ENCODE measurements at places on chromosomes 13 and 19. TPM values are rescaled to one million over a fixed set of nuclear protein-coding genes. Genes with fewer than 3 reads are reported as not detected.

DNA sequence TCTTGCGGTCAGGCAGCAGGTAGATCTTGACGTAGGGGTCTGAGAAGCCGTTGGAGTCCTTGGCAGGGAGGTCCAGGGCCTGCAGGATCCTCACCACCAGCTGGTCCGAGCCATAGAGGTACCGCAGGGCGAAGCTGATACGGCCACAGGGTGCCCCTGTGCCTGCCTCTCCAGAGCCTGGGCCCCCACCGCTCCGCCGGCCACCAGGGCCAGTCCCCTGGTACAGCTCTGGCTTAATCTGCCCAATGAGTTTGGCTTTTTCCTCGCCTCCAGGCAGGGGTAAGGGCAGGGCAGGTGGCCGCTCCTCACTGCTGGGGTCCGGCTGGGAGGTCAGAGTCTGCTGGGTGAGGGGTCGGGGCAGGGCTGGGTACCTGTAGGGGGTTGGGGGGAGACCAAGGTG lies 9.9 kb downstream of the SYT3 start:
- no peak for DNase-seq

- no peak for DNase-seq
Observed at GRCh38 chr13:112990783-112991182, 21.8 kb downstream of the MCF2L start.

- DNase-seq: no peak
Observed at GRCh38 chr19:43639519-43640423, at the start of gene CADM4. Gene CADM4 (minus strand): TSS chr19:43639850. CDS start chr19:43639790, 60 bp downstream.

DNA sequence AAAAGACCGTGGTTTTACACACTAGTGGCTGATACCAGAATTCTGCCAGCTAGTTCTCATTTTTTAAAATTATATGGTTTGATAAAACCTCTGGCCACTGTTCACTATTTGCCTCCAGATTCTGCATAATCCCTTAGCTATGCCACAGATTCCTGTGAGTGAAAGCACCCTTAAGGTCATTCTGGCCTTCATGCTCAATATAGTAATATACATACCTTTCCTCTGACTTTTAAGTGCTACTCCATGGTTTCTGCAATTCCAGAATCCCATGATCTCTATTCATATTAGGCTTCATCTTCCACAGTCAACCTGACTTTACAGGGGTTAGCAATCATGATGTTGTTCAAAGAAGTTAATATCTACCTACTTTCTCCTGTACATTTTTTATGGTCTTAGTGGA lies 274.1 kb upstream of the EDNRB start:
- DNase-seq: no peak

- DNase-seq: no peak
Observed at GRCh38 chr19:35673121-35673804, 6.9 kb downstream of the UPK1A start.

GRCh38 chr13:48978942-48979601 lies 3.4 kb downstream of the FNDC3A start:
- DNase-seq: no peak

GRCh38 chr13:60093425-60094019 lies 70.2 kb downstream of the DIAPH3 start:
- no peak for DNase-seq

Gene TNNT1
- 9.9 TPM for polyA plus RNA-seq

Gene ZNF575
- polyA plus RNA-seq: 2.1 TPM

DNA sequence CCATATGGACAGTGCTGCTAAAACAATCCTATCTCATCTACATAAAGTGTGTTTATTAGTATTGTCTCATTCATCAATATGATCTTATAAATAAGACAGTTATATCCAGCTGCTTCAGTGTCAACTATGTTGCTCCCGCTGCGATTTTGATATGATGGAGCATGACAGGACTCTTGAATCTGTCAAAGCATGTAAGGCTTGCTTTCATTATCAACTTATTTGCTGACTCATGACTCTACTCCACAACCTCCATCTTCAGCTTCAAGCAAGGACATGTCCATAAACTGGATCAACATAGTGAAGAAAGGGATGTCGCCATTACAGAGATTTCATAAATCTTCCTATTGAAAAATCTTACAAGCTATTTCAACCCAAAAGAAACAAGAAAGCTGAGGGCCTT lies 2812.6 kb downstream of the PCDH9 start:
- no peak for DNase-seq

DNA sequence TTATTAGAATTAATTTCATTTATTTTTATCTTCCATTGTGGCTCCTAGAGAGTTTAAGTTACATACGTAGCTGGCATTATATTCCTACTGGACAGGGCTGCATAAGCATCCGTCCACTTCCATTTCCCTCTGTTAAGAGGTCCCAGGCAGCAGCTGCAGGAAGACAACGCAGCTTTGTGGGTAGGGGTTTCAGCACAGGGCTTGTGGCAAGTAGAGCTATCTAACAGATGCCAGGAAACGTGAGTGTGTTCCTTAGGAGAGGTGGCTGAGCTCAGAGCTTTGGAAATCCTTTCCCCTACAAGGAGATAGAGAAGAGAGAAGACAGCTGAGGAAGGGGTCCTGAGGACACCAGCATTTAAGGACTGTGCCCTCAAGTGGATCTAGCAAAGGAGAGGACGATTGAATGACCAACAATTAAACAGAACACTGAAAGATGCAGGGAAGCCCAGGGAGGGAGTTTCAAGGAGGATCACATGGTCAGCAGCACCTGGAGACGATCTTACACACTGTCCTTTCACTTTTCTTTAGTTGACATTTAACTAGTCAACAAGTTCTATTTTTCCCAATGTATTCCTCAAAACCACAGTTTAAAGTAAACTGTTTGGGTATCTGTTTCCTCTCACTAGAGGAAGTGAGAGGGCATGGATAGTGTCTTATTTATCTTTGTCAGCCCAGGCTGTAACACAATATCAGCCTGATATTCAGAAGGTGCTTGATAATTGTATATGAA lies 2.3 kb upstream of the N4BP2L1 start:
- DNase-seq: no peak

DNA sequence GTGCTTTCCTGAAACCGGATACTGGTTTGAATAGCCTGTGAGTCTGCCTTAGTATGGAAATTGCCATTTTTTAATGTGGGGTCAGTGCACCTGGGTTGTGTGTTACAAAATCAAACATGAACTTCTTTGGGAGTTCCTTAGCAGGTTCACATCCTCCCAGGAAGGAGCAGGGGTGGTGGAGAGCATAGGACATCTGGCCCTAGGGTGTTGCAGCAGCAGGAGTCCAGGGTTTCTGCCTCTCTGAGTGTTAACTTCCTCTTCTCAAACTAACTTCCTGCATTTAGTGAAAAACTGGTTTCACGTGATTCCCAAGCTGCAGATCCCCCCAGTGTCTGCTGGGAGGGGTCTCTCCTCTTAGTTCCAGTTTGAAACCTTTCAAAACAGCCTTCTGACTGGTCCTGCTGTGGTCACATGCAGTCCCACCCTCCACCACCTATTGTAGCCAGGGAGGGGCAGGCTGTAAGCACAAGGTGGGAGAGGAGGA lies 7.2 kb downstream of the RNASEH2B start:
- no peak for DNase-seq

Data from left renal pelvis (tissue), 4 donors.